ENCODE measurements at places on chromosomes 5 and 9.

DNA sequence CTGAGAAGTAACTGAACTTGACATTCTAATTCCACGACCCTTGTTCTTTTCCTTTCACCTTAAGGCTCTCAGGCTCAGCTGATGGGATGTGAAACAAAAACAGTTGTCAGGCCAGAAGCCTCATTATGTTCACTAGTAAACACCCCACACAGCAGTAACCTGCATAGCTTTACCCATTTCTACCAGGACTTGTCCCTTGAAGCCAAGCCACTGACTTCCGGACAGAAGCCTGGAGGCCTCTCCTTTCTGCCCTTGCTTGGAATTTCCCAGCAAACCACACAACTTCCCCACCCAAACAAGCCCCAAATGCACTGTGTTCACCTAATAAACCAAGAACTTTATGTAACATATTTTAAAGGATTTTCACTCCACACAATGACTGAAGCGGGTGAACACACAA lies 19.6 kb downstream of the PRUNE2 start:
- no peak for DNase-seq

DNA sequence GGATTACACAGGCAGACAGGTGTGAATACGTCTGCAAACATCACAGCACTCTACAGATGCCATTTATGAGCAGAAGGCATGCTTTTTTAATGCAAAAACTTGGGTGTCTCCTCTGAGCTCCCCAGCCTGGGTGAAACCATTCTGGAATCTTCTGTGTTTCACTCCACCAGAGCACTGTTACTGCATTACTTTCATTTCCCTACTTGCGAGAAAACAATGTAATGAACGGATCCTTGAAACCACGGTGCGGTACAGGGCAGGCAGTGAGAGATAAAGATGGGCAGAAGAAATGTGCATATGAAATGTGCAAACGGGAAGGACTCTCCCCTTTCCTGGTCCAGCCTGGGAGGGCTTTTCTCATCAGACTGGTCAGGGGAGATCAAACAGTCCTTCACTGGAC lies 584.3 kb upstream of the KLF4 start:
- DNase-seq = peak; percentile 35

- no peak for DNase-seq
Measured at GRCh38 chr5:177433658-177434217, 7.3 kb downstream of the GRK6 start.

GRCh38 chr5:111996574-111996973 lies 239.6 kb upstream of the NREP start:
- no peak for DNase-seq

All from inflammatory macrophage (primary cell).